ENCODE measurements at places on chromosomes 13 and 19.
A peak's percentile ranks its signal among the peaks of the same experiment; 100 is the strongest.

DNA sequence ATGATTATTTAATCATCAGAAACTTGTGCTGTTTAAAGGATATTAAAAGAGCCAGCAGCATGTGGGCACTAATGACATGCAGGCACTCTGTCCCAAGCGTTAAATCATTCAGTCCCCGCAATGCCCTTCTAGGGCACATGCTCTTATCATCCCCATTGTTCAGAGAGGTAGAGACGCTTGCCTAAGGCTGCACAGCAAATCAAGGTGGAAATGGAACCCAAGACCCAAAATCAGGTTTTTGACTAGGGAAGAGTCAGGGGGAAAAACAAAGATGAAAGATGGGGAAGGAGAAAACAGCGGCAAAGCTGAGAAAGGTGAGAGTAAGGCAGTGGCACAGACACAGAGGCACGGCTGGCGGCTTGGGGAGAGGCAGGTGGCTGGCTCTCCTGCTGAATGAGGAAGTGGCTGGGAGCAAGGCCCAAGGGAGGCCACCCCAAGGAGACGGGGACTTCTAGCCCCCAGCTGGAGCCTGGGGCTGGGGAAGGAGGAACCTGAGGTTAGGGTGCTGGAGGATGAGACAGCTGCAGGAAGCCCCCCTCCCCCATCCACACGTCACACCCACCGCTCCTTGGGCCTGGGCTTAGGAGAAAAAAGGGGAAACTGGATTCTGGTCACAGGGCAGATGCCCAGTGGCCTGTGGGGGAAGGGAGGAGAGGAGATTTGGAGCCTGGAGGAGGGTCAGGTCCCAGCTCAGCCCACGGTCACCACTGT is 1.0 kb upstream of the TYROBP start:
- peak; percentile 26 for DNase-seq

- no peak for DNase-seq
Measured at GRCh38 chr19:36008336-36008978, at the start of gene SYNE4. TSS of gene SYNE4 (minus strand) at chr19:36008813. CDS start at chr19:36008681, 132 bp downstream.

DNA sequence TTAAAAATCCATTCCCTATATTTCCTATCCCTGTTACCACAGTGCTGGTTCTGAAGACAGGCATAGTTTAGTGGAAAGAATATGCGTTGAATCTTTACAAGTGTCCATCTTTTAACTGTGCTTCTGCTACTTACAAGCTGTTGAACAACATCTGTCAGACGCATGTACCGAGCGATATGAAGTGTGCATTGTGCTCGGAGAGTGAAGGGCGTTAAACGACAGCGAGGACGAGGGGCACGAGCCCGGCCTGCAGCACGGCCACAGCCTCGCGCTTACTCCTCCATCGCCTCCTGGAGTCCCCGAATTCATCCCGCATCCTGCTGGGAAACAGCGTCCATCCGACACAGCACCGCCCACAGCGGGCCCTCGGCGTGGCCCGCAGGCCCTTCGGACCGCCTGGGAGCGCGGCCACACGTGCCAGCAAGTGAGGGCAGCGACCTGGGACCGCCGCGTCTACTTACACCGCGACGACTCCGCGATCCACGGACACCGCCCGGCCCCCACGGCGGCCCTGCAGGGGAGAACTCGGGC is 514 bp downstream of the PCID2 start:
- no peak for DNase-seq

GRCh38 chr13:52848455-52849195 is at the start of gene PCDH8:
TSS of gene PCDH8 (minus strand) at chr13:52848640. CDS start at chr13:52848436, 204 bp downstream.
- peak; percentile 52 for DNase-seq

DNA sequence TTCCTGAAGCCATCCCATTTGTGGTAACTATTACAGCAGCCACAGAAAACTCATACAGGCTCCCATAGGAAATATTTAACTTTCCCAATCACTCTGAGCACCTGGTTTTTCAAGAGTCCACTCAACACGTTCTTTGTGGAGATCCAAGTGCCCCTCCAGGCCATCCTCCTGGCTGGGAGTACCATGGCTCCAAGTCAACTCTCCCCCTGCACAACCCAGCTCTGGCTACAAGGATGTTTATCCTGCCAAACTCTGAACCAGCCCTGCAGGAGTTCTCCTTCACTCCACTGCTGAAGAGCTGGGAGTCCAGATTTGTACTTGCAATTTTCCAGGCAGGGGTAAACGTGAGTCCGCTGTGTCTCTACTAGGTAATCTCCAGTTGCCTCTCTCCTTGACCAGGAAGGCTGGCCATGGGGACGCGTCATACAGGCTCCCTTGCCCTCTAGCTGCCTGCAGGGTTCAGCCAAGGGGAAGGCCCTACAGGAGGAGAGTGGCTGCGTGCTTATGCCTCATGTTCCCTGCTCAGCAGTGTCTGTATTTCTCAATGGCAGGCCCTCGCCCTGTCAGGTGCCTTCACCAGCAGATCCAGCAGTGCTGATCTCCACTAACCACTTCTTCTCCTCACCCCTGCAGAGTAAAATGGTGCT is 29.9 kb upstream of the ARGLU1 start:
- DNase-seq, result no peak

DNA sequence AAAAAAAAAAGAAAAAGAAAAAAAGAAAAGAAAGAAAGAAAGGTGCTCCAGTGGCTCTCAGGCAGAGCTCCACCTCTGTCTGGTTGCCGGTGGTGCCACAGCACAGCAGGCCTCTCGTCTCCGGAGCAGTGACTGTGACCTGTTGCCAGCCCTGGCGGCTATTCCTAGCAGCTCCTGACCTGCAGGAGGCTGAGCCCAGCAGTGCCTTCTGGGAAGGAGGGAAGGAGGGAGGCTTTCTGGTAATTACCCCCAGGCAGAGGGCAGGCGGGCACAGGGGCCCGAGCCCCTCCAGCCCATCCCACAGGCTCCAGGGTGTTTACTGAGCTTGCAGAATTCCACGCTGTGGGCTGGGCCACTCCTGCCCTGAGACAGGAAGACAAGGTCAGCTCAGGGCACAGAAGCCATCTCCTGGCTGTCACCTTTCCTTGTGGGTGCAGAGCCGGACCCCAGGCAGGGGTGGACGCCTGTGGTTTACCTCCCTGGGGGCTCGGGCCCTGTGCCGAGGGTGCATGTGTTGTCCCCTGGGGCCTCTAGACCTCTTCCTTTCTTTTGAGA is 77.9 kb downstream of the GNG7 start:
- DNase-seq, result peak; percentile 64

GRCh38 chr13:101556676-101557123 is 104.2 kb downstream of the ITGBL1 start:
- DNase-seq, result no peak

All from amygdala (tissue), 56 donors.